ENCODE measurements at places on chromosomes 2 and 18.

DNA sequence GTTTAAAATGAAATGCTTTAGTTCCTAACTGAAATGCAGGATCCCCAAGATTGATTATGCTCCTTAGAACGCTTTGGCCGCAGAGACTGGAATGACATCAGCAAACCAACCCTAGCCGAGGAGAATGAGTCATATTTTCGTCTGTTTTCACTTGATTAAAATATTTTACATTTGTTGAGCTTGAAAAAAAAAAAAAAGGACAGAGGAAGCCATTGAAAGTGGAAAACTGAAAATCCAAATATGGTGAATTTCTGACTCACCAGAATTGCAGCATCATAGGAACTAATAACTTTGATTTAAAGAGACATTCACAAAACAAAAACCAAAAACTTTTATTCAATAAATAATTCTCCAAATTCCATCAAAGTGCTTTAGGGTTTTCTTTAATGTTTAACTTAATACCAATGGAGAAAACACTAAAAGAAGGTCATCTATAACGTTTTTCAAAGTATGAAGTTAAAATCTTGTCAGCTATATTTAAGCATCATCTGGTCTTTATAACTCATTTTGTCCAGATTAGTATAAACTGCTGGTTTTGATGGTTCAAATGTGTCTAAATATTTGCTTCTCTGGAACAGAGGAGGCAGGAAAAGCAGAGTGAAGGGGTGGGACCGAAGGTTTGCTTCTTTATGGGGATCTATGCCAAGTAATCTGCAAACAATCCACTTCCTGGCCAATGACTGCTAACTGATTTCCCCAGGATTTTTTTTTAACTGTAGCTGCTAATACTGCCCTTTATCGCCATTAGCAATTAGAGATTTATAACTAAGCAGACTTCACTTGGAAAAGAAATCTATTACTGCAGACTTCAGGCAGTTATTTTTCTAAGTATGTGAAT, 30.9 kb upstream of the COL5A2 start:
- DNase-seq: peak; percentile 75

DNA sequence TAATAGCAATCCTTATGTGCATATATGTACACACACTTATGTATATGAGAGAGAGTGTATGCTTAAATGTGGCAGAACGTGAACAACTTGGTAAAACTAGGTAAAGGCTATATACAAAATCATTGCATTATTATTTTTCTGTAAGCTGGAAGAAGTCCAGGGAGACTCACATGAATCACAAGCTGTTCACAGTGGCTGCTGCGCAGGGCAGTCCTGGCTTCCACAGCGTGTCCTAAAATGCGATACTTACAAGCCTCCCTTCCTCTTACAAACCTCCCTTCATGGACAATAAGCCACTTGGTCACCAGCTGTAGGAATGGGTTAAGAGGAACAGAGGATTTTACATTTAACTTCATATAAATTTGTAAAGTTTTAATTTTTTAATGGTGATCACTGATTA, 114.9 kb upstream of the AGAP1 start:
- no peak for DNase-seq

- DNase-seq: no peak
Measured at GRCh38 chr2:224655006-224655537, 61.1 kb downstream of the CCDC195 start.

- DNase-seq: no peak
Measured at GRCh38 chr2:146721486-146721885, 1123.3 kb upstream of the ACVR2A start.

DNA sequence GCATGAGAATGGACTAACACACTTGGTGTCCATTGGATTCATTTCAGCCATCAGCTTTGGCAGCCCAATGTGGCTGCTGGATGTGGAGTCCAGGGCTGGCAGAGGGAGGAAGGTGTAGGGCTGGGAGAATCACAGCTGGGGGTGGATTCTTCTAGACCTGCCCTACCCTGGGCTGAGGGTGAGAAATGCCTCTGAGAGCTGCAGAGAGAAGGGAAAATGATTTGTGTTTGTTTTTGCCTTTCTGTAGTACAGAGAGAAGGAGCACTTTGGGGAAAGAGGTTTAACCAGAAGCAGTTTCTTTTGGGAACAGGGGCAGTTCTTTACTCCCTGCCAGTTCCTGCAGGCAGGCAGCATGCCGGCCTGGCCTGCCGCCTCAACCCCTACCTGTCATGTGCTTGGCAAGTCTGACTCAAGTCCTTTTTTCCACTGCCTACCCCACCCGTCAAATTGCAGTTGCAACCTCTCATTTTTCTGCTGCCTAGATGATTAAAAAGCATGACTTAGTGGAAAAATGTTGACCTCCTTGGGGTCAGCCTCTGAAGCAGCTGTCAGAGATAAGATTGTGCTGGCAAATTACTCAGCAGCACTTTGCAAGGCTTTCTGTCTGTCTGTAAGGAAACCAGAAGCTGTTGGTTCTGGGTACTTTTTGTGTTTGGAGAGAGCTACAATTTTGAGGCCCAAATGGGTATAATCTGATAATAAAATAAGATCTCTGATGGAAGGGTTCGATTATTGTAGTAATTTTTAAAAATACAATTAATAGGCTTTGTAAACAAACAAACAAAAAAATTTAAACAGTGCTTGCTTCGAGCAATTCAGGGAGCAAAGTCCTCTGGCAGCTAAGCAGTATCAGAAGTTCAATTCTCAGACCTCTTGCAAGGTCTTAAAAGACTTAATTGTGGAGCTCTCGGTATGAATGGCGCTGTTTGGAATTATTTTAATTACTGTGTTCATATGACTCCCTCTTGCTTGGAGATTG, 21.7 kb downstream of the LBH start:
- DNase-seq: peak; percentile 63

DNA sequence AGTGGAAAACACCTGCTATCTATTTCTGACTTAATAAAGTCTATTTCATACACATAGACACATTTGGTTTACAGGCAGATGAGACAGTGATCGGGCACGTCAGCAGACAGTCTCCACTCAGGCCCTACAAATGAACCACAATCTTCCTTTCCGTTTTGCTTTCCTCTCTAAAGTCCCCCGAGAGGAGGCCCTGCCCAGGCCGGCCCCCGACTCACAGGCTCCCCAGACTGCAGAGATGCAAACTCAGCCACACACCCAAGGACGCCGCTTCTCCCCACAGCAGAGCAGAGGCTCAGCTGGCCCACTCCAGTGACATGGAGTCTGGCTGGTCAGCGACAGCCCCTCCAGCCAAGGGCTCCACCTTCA, 9.3 kb upstream of the MTERF4 start:
- DNase-seq: no peak

DNA sequence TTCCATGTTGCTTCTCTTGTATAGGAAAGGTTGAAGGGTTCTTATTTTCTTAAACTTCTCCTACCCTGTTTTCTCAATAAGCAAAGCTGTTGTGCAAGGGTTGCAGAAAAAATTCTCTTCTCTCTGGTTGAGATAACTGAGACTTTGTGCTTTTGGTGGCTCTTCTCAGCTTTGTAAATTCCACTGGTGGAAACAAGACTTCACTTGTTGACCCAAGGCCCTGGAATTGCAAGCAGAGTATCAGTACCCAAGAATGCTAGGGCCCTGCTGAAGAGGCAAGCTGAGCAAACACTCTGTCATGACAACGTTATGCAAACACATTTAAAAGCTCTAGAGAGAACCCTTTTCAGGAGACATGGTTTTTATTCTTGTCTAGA, 294.7 kb upstream of the EPAS1 start:
- no peak for DNase-seq

DNA sequence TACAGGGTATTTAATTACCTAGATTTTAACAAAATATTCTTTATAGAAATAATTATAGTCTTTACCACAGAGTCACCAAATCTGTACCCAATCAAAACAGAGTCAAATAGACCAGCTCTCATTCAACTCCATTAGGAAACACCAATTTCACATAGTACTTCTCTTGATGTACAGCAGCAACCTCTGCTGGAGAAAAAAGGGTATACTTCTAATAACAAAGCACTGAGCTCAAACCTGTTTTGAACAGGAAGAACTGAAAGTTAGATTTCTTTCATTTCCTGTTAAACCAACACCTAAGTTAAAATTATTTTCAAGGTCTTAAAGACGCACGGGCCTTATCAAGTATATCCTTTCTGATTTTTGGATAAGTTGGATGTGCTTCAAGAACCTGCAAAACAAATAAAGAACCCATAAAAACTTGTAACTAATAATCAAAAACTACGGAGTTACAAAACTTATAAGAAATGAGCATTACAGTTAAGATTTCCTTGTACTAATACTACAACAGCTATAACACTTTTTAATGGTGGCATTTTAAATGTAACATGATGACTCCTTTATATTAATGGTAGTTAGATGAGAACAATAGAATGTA, 79.0 kb downstream of the TTC21B start:
- DNase-seq: no peak
